ENCODE measurements at places on chromosomes 3 and 15.

GRCh38 chr15:76664895-76665294 is 240.2 kb downstream of the SCAPER start:
- no peak for DNase-seq

DNA sequence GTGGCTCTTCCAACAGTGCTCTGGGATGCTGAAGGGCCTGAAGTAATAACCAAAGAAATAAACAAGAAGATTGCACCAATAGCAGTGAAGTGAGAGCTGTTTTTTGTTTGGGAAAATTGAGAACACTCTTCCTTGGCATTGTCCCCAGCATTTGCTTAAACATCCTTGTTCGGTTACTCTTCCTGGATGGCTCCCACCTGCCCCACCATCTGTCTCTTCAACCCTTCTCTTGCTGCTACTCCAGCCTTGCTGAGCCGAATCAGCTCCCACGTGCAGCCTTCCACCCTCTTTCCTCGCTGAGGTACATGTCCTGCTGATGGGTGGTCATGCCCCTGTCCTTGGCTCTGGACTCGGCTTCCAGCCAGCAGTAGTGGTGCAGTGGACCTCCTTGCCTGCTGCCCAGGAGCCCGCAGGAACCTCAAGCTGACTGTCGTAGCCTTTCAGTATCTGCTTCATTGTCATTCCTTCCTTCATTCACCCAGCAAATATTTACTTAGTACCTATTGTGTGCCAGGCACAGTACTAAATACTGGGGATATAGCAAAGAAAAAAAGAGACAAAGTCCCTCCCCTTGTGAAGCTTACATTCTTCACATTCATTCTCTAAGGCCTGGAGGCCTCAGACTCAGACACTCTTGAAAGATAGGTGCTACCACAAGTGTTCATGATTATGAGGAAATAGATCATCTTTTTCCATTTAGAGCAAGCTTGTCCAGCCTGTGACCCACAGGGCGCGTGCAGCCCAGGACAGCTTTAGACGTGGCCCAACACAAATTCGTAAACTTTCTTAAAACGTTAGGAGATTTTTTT is 17.1 kb upstream of the VILL start:
- DNase-seq, result no peak

- DNase-seq, result no peak
Measured at GRCh38 chr3:107268469-107268868, 108.8 kb upstream of the CCDC54 start.

DNA sequence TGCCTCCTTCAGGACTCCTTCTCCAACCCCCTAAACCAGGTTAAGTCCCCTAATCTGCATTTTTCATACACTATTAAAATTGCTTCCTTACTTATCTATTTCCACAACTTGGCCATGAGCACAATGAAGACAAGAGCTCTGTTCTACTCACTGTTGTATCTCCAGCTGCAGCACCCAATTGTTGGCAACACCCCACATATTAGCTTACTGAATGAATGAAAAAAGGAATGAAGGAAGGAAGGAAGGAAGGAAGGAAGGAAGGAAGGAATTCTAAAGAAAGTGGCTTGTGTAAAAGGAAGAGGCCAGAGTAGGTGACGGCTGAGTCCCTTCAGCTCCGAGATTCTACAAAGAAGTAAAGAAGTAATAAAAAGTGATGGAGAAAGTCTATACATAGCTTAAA is 444.7 kb downstream of the ERC2 start:
- DNase-seq, result no peak

DNA sequence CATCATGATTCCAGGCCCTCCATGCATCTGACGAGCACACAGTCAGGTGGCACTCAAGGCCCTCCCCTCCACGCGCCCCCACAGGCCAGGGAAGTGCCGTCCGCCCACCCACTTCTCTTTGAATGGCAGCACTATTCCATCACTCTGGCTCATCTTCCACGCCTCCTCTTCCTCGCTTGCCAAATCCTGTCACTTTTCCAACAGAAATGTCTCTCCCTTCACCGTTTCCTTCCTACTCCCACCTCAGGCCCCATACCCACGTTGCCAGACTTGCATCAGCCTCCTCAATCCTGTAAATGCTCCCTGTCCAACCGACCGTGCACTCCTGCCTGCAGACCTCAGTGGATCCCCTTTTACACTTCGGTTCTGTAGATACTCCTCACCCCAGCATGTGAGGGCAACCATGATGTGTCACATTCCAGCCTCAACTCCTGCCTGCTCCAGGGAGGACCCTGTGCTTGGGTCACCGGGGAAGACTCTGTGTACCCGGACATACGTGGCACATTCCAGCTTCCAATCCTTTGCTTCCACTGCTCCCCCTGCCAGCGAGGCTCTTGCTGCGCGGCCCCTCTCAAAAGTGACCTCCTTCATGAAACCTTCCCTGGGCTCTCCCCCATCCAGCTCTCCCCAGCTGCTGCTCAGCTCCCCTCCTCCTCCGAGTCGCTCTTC is 29.6 kb downstream of the ADCY5 start:
- no peak for DNase-seq

- no peak for DNase-seq
Measured at GRCh38 chr3:75951941-75952340, 166.6 kb upstream of the ZNF717 start.

GRCh38 chr3:71062037-71062932 is 521.2 kb downstream of the FOXP1 start:
- no peak for DNase-seq

GRCh38 chr3:155086051-155086450 is 5.9 kb downstream of the MME start:
- DNase-seq, result no peak

DNA sequence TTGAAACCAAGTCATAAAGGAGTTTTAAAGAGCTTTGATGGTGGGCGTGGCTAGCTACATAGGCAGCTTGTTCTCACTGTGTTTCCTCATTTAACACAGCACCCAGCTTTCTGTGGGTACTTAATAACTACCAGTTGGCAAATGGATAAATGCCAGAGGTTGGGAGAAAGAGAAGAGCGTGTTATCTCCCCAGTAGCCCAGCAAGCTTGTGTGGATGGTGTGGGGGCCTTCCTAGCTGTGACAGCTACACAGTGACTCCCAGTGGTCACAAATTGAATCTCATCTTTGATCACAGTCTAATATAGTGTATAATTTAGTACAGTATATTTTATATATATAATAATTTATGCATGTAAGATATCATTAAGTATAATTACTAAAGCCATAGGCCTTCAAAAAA is 984.1 kb downstream of the EPHA3 start:
- DNase-seq, result no peak

- no peak for DNase-seq
Measured at GRCh38 chr15:60101416-60101815, 97.3 kb downstream of the FOXB1 start.

- no peak for DNase-seq
Measured at GRCh38 chr3:74033381-74033780, 408.6 kb upstream of the PDZRN3 start.

DNA sequence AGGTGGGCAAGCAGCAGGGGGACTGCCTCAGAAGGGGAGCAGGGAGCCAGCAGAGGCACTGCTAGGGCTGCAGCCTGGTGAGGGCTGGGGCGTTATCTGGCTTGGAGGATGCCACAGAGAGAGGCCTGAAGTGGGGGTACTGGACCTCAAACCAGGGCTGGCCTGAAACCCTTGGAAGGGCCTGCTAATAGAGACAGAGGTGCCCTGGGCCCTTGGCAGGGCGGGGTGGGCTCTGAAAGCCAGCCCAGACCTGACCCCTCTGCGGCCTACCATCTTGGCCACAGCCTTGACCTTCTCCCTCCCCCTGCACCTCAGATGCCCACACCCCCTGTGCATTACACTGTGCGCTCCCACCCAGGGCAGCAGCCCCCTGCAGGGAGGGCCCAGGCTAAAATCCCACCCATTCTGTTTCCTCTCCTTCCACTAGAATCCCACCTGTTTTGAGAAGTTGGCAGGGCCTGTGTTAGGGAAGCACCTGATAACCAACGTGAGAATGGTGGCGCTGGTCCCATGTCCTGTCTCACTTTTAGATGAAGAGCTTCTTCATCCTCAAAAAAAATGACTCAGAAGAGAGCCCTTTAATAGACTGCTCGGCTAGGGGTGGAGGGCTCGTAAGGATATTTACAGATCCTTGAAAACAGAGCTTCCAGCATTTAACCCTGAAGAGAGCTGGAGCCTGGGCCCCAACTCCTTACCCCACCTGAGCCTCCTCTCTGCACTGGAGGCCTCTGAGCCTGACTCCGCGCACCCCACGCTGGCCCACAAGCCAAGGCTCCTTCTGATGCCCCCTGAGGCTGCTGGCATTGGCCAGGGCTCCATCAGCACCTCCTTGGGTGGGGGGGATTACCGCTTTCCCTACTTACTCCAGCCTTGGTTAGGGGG is 29.8 kb downstream of the LOXL1 start:
- no peak for DNase-seq

DNA sequence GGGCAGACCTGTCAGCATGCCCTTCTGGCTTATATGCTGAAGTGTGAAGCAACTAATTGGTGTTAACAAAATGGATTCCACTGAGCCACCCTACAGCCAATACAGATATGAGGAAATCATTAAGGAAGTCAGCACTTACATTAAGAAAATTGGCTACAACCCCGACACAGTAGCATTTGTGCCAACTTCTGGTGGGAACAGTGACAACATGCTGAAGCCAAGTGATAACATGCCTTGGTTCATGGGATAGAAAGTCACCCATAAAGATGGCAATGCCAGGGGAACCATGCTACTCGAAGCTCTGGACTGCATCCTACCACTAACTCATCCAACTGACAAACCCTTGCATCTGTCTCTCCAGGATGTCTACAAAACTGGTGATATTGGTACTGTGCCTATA is 9.4 kb downstream of the PIK3CB start:
- no peak for DNase-seq

- no peak for DNase-seq
Measured at GRCh38 chr3:27669591-27669990, 52.5 kb downstream of the EOMES start.

DNA sequence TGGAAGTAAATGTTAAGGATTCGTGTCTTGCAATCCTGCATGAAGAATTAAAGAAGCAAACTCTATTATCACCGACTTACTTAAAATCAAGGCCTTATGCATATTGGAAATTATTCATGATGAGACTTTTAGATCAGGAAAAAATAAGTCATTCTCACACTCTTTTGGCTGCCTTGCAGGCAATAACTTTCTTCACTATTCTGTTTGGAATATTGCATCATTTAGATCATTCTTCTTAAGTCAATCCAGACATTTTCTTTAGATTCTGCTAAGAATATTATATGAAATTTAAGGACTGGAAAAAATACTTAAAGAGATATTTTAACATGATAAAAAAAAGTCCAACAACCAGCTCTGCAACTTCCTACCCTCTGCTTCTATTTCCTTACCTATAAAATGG is 245.4 kb downstream of the LRRN1 start:
- no peak for DNase-seq

GRCh38 chr3:45261333-45262110 is 35.4 kb upstream of the TMEM158 start:
- DNase-seq, result no peak

GRCh38 chr15:58682234-58682633 is 67.3 kb downstream of the ADAM10 start:
- DNase-seq, result no peak

DNA sequence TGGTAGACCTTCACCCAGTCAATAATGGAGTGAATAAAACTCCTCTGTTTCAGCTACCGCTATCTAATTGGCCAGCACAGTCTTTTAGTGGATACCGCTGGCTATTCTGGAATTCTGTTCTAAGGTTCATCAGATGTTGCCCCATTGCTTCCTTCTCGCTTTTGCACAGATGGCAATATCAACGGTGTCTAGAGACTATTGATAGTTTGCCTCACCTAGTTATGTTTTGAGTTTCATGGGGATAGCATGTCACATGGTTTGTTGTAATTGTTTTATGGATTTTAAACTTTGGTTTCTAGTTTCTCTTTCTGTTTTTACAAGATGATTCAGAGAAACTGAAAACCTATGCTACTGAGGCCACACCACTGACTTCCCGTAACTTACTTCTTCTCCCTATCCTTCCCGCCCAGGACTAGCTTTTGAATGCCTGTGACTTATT is 2.0 kb downstream of the XRN1 start:
- DNase-seq, result no peak

DNA sequence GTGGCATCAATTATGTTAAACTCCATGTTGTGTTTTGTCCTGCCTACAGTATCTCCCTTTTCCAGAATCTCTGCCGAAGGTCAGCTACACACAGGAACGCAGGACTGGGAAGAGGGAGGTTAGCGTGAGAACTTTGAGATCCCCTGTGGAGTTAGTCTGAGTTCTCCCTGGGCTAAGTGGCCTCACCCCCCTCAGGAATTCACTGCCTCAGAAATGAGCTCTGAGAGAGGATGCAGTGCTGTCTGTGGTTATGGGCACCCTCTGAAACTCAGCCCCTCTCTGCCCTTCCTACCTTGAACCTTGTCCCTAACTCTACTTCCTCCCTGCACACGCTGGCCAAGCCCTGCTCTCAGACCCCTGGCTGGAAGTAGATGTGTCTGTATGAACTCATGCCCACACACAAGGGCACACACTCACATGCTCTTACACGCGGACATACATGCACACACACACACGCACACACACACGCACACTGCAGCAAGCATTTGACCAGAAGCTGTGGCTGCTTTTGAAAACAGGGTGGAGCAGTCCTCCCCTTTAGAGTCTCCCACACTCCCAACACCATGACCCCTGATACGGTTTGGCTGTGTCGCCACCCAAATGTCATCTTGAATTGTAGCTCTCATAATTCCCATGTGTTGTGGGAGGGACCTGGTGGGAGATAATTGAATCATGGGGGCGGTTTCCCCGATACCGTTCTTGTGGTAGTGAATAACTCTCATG is 5.3 kb upstream of the VIPR1 start:
- no peak for DNase-seq

DNA sequence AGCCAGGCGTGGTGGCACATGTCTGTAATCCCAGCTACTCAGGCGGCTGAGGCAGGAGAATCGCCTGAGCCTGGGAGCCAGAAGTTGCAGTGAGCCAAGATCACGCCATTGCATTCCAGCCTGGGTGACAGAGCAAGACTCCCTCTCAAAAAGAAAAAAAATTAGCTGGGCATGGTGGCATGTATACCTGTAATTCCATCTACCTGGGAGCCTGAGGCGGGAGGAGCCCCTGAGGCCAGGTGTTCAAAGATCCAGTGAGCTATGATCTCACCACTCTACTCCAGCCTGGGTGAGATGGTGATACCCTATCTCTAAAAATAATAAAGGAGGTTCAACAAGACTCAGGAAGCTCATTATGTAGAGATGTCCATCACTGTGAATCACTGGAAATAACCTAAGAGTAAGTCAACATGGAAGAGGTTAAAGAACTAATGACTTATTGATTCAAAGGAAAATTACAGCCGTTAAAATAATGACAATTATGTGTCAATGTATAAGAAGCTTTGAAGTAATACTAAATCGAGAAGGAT is 19.8 kb upstream of the RAB7A start:
- DNase-seq, result no peak

DNA sequence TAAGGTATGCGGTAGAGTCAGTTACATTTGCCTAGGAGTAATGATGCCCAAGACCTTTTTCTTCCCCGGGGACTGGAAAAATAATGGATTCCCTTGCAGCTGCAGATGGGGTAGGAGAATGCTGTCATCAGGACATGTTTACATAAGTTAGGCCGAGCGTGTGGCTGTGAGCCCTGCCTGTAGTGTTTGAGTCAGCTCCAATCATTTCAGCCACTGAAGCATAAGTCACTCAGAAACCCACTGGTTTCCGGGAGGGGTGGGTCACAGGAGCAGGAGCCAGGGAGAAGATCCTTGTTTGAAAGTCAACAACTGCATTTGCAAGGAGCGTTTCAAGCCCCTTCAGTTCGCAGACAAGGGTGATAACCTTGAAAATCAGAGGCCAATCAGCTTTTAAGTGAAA is 562.3 kb downstream of the MCTP2 start:
- DNase-seq, result no peak

- DNase-seq, result no peak
Measured at GRCh38 chr3:42061025-42061712, 30.0 kb upstream of the TRAK1 start.
